Activated T-helper 1 cell treated with Interleukin-2 at 50 U/mL for 16 hours (primary cell): ENCODE measurements at places on chromosomes 2 and 18.

DNA sequence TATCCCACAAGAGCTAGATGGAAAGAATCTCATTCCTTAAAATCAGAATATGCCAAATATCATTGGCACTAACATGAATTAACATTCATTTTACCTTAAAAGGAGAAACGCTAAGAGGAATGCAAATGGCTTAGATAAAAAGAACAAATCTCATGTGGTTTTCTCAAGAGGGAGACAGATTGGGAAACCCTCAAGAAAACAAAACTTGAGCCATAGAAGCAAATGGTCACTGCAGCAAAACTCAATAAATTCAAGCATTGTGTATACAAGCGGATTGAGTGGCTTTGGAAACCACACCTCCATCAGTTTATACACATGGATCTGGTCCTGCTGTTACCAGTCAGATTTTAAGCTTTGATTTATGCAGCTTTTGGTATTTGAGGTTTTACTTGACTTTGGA lies 1331.8 kb upstream of the ZEB2 start:
- DNase-seq, result no peak

DNA sequence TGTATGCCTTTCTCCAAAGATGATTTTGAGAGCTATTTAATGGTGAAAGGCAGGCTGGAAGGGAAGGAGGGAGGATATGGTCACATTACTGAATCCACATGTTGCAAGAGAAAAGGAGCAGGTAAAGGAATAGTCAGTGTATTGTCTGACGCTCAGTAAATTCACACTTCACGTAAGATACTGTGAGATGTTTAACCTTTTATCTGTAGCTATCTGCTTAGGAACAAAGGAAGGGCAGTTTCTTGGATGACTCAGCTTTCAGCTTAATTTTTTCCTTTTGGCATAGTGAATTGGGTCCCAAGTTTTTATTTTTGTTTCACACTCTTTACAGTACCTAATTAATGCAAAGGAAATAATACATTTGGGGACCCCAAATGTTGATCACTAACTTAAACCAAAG lies 96.2 kb downstream of the PMS1 start:
- DNase-seq, result no peak

- DNase-seq, result no peak
Observed at GRCh38 chr2:61266632-61267505, 104.9 kb downstream of the C2orf74 start.

DNA sequence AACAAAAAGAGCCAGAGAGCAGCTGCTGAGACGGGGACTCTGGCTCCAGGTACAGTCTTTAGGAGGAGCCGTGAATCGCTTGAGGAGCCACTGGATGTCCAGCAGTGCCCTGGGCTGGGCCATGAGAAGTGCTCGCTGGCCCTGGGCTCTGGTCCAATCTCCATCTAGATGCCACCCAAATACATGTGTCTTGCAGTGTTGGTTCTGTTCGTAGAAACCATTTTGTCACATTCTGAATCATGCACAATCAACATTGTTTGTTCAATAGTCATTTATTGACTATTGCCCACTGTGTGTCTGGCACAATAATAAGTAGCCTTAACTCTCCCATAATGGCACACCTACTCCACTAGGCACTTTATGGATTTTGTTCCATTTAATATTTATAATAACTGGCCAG lies 26.1 kb downstream of the TYMS start:
- DNase-seq, result no peak

DNA sequence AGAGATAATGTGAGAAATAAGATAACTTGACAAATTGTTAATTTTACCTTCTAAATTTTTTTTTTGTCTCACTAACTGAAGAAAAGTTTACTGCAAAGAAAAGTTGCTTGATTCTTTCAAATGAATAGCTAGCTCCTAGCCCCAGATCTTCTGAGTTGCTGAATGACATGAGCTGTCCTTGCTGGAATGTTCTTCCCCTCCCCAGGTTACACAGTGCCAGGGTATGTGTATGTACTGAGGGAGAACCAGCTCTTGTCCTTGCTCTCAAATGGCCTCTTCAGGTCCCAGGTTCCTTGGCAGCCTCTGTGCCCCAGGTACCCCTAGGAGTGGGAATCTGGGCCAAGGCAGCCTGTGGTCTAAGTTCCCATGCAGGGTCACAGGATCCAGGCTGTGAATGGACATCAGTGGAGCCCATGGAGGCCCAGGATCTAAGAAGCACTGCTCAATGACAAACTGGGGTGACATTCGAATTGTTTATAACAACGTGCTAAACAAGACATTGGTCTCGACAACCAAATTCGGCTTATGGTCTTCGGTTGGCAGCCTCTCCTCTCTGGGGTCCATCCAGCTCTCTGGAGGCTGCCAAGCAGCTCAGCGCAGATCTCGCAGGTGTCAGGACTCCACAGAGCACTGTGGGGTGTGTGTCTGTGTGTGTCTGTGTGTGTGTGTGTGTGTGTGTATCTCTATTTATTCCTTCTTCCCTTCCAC lies 17.1 kb upstream of the INO80C start:
- no peak for DNase-seq

GRCh38 chr2:88875736-88876135 lies 184.3 kb downstream of the RPIA start:
- no peak for DNase-seq

- no peak for DNase-seq
Observed at GRCh38 chr2:65724752-65725151, 292.4 kb upstream of the SPRED2 start.

GRCh38 chr18:74834424-74835309 lies 237.0 kb downstream of the ZNF407 start:
- DNase-seq, result no peak

DNA sequence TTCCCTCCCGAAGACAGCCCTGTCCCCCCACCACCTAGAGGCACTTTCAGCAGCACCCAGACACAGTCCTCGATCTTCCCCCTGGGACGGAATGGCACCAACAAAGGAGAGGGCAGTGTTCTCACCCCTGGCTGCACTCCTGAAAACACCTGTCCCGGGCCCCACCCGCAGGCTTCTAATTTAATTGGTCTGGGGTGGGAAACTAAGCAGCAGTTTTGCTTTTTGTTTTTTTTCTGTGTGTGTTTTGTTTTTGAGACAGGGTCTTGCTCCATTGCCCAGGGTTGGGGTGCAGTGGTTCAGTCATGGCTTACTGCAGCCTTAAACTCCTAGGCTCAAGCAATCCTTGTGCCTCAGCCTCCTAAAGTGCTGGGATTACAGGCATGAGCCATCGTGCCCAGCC lies 38.4 kb upstream of the REL start:
- no peak for DNase-seq

DNA sequence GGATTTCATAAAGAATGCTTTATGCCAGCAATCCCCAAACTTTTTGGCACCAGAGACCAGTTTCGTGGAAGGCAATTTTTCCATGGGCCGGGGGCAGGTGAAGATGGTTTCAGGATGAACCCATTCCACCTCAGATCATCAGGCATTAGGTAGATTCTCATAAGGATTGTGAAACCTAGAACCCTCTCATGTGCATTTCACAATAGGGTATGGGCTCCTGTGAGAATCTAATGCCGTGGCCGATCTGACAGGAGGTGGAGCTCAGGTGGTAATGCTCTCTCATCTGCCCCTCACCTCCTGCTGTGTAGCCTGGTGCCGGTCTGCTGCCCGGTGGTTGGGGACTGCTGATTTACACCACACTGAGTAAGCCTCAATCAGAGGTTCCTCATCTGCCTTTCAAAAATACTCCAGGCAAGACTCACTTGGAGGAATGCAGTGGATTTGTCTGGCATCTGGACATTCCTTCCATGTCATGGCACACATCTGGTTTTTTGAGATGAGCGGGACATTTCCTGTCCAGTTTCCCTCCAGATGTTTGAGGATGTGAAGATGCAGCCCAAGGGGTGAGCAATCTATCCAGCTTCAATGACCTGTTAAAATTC lies 185.8 kb downstream of the VAPA start:
- DNase-seq, result no peak

DNA sequence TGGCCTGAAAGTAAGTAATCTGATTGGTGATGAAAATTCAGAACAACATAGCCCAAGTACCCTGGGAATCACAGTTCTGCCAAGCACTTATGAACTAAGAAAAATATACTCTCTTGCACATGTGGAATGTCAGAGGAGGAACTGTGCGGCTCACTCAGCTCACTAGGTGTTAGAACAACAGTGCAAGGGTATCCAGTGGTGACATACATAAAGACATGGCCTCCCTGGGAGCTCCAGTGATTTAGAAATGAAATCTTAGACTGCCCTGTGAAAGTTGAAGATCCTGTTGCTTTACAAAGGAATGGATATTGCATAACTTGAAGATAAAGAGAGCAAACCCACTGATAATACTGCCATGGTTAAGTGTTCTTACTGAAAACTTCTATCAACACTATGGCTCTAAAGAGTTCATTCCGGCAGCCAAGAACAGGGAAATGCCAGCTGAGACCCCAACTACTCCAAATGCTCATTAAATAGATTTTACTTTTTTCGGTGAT lies 246.2 kb downstream of the ARHGAP15 start:
- DNase-seq, result no peak

DNA sequence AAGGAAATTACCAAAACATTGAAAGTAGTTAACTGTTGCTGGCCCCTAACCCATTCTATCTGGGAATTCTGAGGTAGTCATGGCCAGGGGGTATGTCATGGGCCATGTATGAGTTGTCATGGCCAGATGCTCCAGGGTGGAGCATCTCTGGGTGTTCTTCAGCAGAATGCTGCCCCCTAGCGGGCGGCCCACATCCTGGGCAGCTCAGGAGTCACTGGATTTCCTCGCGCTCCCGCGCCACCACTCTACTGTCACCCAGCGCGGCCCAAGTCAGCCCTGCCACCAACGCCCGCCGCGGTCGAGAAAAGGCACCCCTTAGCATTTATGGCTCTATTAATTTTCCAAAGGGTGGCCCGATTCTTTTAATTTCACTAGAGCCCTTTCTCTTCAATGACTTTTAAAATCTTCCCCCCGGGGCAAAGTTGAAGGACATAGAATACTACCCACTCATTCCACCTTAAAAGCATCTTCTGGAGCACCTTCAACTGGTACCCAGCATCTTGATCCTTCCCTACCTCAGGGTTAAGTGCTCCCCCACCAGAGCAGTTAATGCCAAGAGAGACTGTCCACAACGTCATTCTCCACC lies 41.6 kb downstream of the PKDCC start:
- DNase-seq, result peak; percentile 38

GRCh38 chr2:72938455-72938854 lies 21.1 kb downstream of the EMX1 start:
- no peak for DNase-seq

DNA sequence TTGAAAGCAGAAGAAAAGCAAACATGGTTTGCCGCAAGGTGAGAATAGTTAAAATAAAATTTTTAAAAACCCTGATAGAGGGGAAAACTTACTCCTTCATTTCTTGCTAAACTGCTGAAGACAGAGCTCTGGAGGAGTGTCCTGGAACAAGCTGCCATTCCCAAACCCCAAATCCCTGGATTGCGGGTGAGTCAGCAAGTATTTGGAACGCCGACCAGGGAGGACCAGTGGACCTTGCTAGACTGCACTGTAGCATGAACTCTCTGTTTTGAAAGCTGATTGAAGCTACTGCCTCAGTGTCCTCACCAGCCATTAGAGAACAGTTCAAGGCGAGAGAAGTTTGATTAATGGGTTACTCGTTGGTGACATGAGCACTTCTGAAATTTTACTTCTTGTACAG lies 99.4 kb upstream of the RASGRP3 start:
- no peak for DNase-seq

DNA sequence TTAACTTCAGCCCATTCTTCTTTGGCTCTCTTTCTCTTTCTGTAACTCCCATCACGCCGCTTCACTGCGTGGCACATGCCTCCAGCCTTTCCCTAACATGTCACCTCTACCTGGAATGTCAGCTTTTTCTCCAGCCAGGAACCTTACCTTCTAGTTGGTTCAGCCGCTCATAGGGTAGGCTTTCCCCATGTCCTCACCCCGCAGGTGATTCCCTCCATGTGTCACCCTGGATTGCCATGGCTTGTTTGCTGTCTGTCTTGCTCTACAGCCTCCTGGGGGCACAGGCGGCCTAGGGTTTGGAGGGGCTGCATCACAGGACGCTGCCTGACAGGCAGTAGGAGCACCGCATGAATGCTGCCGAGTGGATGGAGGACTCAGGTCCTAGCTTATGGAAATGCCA lies 39.2 kb downstream of the ARHGEF4 start:
- DNase-seq, result no peak

DNA sequence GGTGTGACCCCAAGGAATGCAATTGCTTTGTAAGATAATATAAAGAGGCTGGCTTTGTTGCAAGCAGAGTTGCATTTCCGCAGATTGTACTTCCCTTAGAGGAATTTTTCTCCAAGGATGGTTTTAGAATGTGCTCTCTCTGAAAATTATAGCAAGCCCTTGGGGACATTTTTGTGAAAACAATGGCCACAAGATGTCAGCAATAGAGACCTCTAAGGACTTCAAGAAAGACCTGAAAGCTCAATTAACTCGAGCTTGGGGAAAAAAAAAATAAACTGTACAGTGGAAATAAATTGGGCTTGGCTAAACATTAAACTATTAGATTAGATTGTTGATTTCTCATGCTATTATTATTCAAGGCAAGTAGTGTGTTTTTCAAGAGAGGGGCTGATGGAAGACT lies 81.3 kb upstream of the KYNU start:
- DNase-seq, result no peak

- DNase-seq, result no peak
Observed at GRCh38 chr2:60047347-60047746, 506.1 kb downstream of the BCL11A start.

DNA sequence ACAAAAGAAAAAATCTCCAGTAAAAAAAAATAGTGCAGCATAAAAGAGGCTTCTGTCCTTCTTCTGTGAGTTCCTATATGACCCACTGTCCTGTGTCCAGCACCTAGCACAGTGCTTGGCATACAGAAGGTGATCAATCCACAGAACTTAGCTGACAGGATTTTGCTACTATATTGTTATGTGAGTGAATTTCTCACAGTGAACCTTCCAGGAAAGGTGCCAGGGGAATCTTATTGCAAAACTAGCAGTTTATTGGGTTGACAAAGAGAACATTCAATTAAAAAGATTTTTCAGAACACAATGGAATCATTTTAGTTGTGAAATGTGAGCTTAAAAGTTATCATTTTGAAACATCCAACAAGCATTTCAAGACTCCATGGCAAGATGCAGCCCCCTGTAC lies 12.4 kb upstream of the TRIB2 start:
- no peak for DNase-seq

- DNase-seq, result no peak
Observed at GRCh38 chr18:27062802-27063201, 122.3 kb downstream of the CHST9 start.

GRCh38 chr2:28377195-28377816 lies 15.4 kb upstream of the FOSL2 start:
- DNase-seq, result no peak

GRCh38 chr2:88557290-88557689 lies 70.0 kb downstream of the EIF2AK3 start:
- no peak for DNase-seq

DNA sequence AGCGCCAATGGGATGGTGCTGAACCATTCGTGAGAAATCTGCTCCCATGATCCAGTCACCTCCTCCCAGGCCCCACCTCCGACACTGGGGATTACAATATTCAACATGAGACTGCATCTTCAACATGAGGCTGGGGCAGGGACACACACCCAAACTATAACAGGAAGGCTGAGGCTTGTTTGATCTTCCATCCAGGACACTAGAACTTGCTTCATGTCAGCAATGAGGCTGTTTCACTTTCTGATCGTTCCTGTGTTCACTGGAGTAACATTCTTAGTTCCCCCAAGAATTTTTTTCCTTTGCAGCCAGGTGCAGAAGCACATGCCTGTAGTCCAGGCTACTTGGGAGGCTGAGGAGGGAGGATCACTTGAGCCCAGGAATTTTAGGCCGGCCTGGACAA lies 30.8 kb upstream of the SOX11 start:
- DNase-seq, result no peak

- DNase-seq, result no peak
Observed at GRCh38 chr2:211333377-211333776, 777.0 kb downstream of the CPS1 start.
